Stimulated activated CD4-positive, alpha-beta T cell treated with anti-CD3 and anti-CD28 coated beads, TNF-alpha, amount 100 ng/mL, for 48 hours (primary cell): ENCODE measurements at places on chromosomes 2 and 18.

DNA sequence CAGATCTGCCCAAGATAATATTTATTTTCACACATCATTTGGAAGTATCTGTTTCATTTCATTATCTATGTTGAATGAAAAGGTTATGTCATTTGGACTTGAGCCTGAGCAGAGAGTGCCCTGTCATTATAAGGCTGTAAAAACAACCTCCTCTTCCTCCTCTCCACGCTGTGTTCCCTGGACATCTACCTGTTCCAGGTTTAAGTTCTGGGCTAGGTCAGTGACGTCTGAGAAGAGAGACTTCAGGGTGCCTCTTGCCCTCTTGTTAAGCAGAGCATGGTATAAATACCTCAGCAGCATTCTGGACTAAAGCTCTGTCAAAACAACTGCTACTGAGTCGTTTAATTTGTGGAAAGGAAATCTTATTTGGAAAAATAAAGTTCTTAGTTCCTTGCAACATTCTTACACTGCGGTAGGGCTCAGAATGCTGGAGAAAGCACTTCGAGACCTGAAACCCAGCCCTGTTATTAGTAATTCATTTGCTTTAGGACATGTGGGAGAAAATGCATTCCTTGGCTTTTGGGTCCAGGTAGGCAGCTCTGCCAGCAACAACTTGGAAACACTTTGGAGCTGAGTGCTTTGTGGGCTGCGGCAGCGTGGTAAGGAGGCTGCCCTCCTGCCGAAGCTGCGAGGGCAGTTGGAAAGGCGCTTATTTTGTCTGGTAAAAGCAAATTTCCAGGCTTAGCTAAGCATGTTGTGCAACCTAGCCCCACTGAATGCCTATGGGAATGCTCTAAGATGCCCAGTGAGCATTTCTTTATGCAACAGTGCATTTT, 91.8 kb upstream of the NEDD4L start:
- no peak for DNase-seq

- DNase-seq = no peak
These were observed 110.3 kb downstream of the SMAD7 start for GRCh38 chr18:48840491-48840877.

GRCh38 chr2:150410809-150411208, 76.7 kb downstream of the RND3 start:
- DNase-seq = no peak

- no peak for DNase-seq
These were observed 254.7 kb downstream of the HDAC4 start for GRCh38 chr2:239146011-239146641.

GRCh38 chr2:182907081-182907830, 40.8 kb upstream of the FRZB start:
- DNase-seq = no peak

GRCh38 chr18:68830256-68831045, 32.6 kb downstream of the CCDC102B start:
- no peak for DNase-seq

DNA sequence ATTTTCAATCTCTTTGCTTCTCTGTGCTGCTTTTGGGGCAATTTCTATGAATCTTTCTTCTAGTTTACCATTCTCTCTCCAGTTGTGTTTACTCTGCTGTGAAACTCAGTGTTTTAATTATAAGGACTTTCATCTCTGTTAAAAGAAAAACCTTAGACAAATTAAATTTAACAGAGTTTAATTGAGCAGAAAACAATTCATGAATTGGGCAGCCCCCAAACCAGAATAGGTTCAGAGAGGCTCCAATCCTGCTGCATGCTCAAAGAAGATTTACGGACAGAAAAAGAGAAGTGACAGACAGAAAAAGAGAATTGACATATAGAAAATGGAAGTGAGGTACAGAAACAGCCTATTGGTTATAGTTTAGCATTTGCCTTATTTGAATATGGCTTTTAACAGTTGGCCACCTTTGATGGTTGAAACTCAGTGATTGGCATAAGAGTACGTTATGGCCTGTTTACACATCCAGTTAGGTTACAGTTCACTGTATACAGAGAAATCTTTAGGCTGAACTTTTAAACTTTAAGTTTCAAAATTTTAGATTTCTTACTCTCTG, 120.4 kb downstream of the RNF152 start:
- no peak for DNase-seq

DNA sequence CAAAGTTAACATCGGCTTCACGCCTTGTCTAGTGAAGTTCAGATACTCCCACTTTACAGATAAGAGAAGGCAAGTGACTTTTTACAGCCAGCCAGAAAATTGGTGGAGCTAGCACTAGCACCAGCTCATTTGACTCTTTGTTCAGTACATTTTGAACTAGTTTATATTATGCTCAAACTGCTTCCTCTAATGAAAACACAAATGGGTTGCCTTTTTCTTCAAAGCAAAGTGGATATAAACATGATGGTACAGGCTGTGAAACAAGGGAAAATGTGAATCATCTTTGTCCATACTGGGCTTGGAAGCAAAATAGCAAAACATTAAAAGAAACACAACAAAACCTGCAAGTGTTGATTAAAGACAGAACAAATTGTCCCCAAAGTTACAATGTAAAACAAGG, 99.6 kb upstream of the LHCGR start:
- DNase-seq = no peak

GRCh38 chr2:158645299-158645698, 149.8 kb upstream of the DAPL1 start:
- DNase-seq = no peak
